ENCODE measurements at places on chromosomes 3 and 15.

DNA sequence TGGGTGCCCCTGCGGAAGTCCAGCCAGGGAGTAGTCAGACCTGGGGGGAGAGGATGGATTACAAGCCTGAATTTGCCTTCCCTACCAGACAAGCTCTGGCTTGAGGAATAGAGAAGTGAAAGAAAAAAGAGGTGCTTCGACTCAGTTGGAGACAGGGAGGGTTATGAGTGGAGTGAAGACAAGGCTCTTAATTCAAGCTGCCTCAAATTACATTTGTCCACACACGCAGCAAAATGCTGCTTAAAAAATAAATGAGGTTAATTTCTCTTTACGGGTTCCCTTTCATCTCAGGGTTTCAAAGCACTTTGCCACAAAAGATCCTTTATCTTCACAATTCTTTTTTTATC is 49.0 kb upstream of the SLC4A7 start:
- peak; percentile 48 for DNase-seq

DNA sequence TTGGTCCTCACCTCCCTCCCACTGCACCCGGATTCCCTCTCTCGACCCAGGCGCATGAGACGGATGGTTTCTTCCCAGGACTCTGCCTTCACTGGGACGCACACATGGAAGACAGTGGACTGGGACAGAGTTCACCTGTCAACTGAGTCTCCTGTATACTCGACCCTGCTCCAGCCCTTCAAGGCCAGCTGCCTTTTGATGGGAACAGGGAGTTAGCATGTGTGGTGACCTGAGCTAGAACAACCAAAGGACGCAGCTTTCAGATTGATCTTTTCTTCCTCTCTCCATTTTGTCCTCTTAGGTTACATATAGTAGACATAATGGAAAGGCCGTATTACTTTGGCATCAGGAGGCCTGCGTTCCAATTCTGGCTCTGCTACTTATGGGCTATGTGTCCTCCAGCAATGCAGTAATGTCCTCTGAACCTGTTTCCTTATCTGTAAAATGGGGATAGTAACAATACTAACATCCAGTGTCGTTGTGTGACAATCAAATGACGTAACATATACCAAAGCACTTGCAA is 94.1 kb downstream of the PEX5L start:
- DNase-seq = no peak

DNA sequence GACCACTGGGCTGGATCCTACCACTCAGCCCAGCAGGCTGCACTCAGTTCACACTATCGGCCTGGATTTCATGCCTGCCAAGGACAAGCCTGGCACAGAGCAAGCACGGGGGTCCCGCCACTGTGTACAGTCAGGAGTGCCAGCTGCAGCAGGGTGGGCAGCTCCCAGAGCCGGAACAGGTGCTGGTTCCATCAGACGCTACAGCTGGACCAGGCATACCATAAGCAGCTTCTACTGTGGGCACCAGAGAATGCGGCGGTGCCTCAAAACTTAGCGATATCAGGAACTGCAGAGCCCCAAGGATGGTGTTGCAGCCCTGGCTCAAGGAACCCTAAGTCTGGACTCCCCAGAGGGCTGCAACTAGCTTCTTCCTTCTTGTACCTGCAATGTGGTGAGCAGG is 124.8 kb downstream of the BCHE start:
- no peak for DNase-seq

DNA sequence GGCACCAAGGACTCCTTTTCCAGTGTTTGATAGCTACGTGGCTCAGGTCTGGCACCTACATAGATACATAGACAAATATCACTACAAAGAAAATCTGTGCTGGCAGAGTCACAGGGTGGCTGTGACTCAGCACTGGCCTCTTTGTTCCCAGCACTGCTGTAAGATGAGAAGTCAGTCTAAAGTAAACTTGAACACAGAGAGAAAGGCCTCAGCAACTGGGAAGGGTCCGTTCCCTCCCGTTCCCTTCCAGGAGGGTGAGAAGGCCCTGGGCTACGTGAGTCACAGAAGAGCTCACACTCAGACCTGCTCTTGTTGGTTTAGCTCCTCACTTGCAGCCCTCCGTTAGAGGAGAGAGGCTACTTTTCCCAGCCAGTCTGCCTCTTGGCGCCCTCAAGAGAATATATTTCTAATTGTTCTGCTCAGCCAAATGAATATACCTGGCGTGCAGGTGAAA is 23.1 kb downstream of the ANXA2 start:
- DNase-seq = no peak
